ENCODE measurements at places on chromosomes 13 and 19. TPM values are rescaled to one million over a fixed set of nuclear protein-coding genes. Genes with fewer than 3 reads are reported as not detected.

FARP1 gene
- total RNA-seq, result 80.1 TPM

DIRAS1 gene
- 0.64 TPM for total RNA-seq

LILRB4 gene
- total RNA-seq, result 10.1 TPM

ZNF30 gene
- total RNA-seq, result 3.8 TPM

FBXO17 gene
- total RNA-seq, result 67.2 TPM

ZNF223 gene
- total RNA-seq, result 12.3 TPM

NTF4 gene
- 6.4 TPM for total RNA-seq

ZNF667 gene
- 10.0 TPM for total RNA-seq

ZNF112 gene
- 13.0 TPM for total RNA-seq

PRR36 gene
- 2.0 TPM for total RNA-seq

TMIGD2 gene
- not detected for total RNA-seq

WASF3 gene
- total RNA-seq, result 15.2 TPM

HAUS5 gene
- 13.0 TPM for total RNA-seq

FLT3 gene
- total RNA-seq, result 1.3 TPM

Data from breast epithelium (tissue), 4 donors.